Activated T-helper 2 cell treated with anti-CD3 and anti-CD28 coated beads, Interferon-gamma antibody, Interleukin-2, Interleukin-4, amounts not matched to agents 10 μg/mL and 5 μg/mL and 100 μg/mL, durations not matched to agents 14 hours and 24 hours and 36 hours (primary cell): ENCODE measurements at places on chromosomes 13 and 19.

DNA sequence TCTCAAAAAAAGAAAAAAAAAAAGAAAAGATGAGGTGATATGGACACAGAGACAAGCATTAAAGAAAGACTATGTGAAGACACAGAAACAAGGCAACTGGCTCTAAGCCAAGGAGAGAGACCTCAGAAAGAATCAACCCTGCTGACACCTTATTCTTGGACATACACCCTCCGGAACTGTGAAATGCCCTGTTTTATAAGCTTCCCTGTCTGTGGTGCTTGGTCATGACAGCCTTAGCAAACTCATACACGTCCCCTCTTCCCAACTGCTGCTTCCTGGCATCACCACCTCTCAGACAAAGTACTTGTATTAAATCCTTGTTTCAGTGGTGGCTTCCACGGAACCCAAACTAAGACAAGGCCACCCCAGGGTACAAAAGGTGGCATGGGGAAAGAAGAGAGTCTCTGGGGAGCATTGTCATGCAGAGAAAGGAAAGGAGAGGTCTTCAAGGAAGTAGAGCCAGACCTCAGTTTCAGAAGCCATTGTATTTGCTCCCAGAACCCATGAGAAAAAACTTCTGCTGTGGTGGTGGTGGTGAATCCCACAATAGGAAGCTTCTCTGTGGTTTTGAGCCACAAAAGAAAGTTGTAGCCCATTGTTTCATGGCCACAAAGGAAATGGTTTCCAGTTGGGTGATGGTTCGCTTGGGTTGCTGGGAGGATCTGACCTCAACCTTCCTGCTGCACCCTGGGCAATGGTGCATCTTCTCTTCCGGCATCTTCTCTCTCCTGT is 16.3 kb upstream of the TSPAN16 start:
- no peaks in the 10 kb centered on the region for H3K36me3 ChIP-seq
- H3K27me3 ChIP-seq = peaks cover 45% of the 10 kb centered on the region
- DNase-seq = peak; percentile 74
- H3K27ac ChIP-seq = no peak overlapping the region

DNA sequence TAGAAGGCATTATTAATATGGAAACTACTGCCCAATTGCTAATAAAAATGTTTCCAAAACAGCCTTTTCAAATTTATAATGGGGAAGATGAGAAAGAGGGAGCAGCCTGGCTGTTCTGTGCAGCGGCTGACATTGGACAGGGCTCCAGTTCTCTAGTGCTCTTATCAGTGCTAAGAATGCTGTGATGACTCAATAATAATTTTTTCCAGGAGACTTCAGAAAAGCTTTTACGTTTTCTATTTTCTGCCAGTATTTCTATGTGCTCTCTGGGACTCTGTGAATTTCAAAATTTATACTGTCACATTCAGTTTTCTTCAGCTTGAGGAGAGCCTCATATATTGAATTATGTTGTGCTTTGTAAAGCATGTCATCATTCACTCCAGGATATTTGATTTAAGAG is 209.6 kb downstream of the VWA8 start:
- no peak overlapping the region for H3K4me3 ChIP-seq
- no peaks in the 10 kb centered on the region for H3K4me1 ChIP-seq
- peaks cover 54% of the 10 kb centered on the region for H3K36me3 ChIP-seq
- no peak for DNase-seq
- H3K27me3 ChIP-seq = no peaks in the 10 kb centered on the region
- H3K27ac ChIP-seq = no peak overlapping the region

GRCh38 chr19:23470873-23471545 is 75.7 kb upstream of the ZNF91 start:
- peaks cover 9% of the 10 kb centered on the region for H3K36me3 ChIP-seq
- DNase-seq = no peak
- no peak overlapping the region for H3K4me3 ChIP-seq
- no peaks in the 10 kb centered on the region for H3K4me1 ChIP-seq

- peaks cover 76% of the 10 kb centered on the region for H3K36me3 ChIP-seq
- H3K27ac ChIP-seq = peak overlapping the region; percentile 52
- peaks cover 26% of the 10 kb centered on the region for H3K4me1 ChIP-seq
- no peaks in the 10 kb centered on the region for H3K27me3 ChIP-seq
These were observed 17.5 kb downstream of the BORA start for GRCh38 chr13:72745260-72745659.

GRCh38 chr19:35291259-35291658 is 702 bp upstream of the MAG start:
- no peak overlapping the region for H3K27ac ChIP-seq
- no peaks in the 10 kb centered on the region for H3K36me3 ChIP-seq
- no peak overlapping the region for H3K4me3 ChIP-seq
- H3K27me3 ChIP-seq = peaks cover 2% of the 10 kb centered on the region
- no peak for DNase-seq

DNA sequence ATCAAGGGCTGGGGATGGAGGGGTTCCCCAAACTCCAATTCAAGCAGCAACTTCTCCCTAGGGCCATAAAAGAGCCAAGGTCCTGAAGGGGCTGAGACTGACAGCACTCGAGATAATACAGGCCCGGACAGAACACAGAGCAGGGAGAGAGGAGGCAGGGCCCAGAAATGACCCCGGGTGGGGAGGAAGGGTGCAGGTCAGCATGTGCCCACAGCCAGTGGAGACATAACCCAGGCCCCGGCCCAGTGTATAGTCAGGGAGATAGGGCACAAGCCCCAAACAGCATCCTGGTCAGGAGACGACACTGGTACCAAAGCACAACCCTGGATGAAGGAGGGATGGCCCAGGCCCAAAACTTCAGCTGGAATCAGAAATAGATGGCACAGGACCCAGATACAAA is 28.6 kb upstream of the ATP1A3 start:
- DNase-seq = no peak
- H3K36me3 ChIP-seq = no peaks in the 10 kb centered on the region
- no peaks in the 10 kb centered on the region for H3K4me1 ChIP-seq

DNA sequence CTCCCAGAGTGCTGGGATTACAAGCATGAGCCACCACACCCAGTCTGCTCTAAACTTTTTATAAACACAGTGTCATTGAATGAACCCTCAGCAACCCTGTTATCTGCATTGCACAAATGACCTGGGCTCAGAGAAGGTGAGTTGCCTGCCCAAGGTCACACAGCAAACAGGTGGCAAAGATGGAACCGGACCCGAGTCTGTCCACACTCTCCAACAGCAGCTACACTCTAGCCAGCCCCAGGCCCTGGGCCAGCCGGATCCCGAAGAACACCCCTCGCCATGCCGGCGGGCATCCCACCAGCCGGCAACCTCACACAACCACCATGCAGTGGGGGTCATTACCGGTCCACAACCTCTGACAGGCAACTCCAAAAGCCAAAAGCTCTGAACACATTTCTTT is 14.5 kb downstream of the ERCC2 start:
- H3K36me3 ChIP-seq = peaks cover 41% of the 10 kb centered on the region
- no peak for DNase-seq
- H3K27ac ChIP-seq = no peak overlapping the region
- no peaks in the 10 kb centered on the region for H3K4me1 ChIP-seq
